M059J (cell line): ENCODE measurements at places on chromosomes 1 and 21.

DNA sequence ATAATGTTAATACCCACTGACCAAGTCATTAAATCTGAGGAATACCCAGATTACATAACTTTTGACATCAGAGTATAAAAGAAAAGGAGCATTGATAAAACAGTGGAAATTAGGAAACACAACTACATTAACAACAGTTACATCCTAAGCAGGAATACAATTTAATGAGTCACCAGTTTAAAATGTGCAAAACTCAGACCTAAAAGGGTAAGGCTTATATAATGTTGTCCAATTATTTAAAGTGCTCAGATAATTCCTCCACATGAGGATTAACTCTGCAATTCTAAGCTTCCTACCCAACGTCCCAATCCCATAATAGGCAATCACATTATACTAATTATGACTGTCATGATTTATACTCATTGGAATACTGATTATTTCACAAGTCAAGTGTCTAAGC is 50.5 kb downstream of the ABL2 start:
- peak; percentile 74 for DNase-seq

GRCh38 chr1:2326524-2326923 is 64.8 kb downstream of the MORN1 start:
- no peak for DNase-seq

GRCh38 chr1:53601031-53601745 is 137.8 kb downstream of the GLIS1 start:
- DNase-seq, result no peak

DNA sequence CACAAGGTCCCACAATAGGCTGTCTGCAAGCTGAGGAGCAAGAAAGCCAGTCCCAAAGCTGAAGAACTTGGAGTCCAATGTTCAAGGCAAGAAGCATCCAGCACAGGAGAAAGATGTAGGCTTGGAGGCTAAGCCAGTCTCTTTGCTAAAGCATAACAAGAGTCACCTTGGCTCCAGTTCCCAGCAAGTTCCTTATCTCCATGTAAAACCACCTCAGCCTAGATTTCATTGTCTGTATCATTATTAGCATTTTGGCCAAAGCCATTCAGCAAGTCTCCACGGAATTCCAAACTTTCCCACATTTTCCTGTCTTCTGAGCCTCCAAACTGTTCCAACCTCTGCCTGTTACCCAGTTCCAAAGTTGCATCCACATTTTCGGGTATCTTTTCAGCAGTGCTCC is 36.9 kb downstream of the PIGM start:
- no peak for DNase-seq

DNA sequence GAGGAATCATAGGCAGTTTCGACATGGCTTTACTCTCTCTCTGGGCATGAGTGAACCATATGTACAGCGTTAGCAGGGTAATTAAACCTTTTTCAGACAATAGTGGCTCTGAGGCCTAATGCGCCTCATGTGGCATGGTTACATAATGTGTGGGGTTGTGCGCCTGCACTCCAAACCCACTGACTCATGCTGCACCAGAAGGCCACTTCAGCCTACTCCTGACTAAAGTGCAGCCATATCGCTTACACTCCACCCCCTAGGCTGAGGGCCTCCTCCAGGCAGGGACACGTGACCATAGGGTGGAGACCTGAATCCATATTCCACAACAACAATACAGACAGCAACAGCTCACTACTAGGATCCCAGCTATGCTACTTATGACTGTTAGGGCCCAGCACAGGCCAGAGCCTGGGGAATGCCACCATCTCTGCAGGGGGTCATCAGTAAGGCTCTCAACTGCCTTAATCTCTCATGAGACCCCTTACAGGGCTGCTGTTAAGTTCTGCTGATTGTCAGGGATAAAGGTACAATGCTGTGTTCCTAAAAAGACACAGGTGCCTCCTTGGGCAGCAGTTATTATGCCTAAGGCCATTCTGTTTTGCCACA is 13.4 kb upstream of the ODF2L start:
- peak; percentile 25 for DNase-seq

DNA sequence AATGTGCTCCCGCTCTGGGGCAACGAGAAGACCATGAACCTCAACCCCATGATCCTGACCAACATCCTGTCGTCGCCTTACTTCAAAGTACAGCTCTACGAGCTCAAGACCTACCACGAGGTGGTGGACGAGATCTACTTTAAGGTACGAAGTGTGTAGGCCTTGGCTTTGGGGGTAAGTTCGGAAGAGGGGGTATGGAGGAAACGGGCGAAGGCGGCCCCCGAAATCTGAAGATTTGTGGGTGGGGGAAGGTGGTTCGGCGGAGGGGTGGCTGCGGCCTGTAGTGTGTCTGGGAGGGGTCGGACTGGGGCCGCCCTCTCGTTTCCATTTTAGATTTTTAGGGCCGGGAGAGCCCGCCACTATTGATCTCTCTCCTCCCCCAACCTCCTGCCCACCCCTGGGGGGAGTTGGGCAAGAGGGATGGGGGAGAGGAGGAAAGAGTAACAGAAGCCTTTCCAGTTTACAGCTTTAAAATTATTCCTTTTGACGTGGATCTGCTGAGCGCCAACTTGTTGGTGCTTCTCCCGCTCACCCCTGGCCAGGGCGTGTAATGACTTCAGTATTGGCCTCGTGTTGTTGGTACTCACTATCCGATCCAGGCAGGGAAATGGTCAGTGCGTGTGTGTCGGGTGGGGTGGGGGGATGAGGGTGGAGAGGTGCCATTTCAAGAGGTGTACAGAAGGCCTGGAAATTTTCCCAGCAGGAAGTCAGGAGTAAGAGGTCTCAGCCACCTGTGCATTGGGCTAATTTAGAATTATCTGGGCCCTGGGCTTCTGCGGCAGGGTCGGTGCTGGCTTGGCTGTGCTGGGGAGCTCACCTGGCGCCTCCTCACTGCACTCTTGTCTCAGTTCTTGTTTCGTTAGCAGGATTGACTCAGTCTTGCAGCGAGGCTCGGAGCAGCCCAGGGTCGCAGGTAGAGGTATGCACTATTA is 880 bp downstream of the PRPF38B start:
- DNase-seq, result peak; percentile 80

GRCh38 chr1:236176337-236177336 is 34.3 kb downstream of the GPR137B start:
- DNase-seq, result peak; percentile 26

DNA sequence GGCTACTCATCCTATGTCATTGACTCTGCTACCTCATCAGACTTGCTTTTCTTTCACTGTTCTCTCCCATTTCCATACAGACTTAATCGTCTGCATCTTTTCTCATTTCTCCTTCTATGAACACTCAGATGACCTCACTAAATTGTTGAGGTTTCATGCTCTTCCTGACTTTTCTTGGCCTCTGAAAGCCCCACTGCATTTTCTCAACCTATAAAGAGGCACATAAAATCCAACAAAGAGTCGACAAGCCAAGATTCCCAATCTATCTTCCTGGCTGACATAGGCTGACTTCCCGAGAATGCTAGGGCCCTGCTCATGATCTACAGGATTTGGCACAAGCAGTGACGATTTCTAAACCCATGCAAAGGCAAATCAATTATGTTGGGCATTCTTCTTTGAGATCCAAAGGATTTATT is 280.8 kb upstream of the DPYD start:
- peak; percentile 74 for DNase-seq

DNA sequence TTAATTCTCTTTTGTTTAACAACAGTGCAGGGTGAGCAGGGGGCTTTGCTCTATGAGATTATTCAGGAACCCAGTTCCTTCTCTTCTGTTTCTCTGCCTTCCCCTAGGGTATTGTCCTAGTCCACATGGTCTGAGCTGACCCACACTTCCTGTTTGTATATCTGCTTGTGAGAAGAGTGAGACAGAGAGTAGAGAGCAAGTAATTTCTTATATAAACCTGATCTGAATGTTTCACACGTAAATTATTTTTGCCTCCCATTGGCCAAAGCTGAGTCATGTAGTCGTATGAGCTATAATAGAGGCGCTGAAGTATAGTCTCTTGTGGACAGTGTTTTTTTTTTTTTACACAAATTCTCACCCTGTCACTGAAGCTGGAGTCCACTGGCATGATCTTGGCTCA is 134.2 kb upstream of the SERTAD4 start:
- DNase-seq, result peak; percentile 86

DNA sequence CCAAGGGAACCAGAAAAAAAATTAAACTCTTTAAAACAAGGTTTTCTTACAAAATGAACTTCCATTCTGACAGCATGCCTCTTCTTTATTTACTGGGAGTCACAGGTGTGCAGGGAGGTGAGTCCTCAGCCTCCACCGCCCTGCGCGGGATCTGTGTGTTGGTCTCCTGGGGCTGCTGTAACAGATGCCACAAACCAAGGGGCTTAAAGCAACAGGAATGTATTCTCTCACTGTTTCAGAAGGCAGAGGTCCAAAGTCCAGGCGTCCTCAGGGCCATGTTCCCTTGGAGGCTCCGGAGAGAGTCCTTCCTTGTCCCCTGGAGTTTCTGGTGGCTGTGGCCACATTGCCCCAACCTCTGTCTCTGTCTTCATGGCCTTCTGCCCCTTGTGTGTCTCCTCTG is 123.6 kb upstream of the C1orf174 start:
- DNase-seq, result no peak

GRCh38 chr1:43933386-43934100 is at the start of gene ARTN:
ARTN (plus strand) TSS chr1:43933801; CDS start chr1:43935657, 1,856 bp downstream.
- DNase-seq, result peak; percentile 66

DNA sequence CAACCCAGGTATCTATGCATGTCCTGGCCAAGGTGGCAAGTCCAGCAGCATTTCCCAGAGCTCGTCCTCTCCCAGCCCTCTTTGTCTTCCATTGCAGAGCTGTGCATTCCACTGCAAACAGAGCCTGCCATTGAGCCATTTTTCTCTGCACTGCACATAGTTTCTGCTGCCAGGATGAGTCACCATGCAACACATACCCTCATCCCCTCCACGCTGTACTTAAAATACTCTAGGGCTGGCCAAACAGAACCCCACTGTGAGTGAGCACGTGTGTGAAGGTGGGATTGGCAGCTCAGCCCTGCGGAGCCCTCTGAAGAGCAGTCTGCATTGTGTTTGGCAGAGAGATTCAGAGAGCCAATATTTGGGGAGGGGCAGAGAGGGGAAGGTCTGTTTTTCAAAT is 3.9 kb upstream of the ATP1B1 start:
- DNase-seq, result peak; percentile 78

GRCh38 chr1:109933856-109934711 is 23.4 kb downstream of the CSF1 start:
- peak; percentile 98 for DNase-seq

GRCh38 chr1:203072911-203073310 is 12.9 kb downstream of the MYOG start:
- DNase-seq, result peak; percentile 18

- no peak for DNase-seq
Measured at GRCh38 chr1:97677702-97678101, 243.1 kb downstream of the DPYD start.

GRCh38 chr1:203287109-203287893 is 18.0 kb upstream of the BTG2 start:
- no peak for DNase-seq

DNA sequence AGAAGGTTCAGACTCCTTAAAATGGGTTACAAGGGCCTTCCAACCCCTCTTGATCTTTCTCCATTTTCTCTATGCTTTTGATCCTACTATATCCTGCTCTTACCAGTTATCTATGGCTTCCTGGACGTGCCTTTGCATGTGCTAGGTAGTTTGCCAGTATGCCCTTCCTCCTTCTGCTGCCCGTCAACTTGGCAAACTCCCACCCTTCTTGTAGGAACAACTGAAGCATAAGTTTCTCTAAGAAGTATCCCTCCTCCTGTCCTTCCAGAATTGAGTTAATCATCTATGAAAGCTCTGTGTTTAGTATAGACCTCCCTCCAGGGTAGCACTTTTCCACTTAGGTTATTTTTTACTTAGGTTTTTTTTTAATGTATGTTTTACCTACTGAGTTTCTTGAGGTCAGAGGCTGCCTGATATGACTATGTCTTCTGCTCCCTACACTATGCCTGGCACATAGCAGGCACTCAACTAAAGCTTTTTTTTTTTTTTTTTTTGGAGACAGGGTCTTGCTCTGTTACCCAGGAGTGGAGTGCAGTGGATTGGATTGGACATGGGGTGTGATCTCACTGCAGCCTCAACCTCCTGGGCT is 10.0 kb upstream of the IGSF3 start:
- no peak for DNase-seq

GRCh38 chr1:42479621-42480020 is 16.5 kb downstream of the CCDC30 start:
- DNase-seq, result peak; percentile 54

DNA sequence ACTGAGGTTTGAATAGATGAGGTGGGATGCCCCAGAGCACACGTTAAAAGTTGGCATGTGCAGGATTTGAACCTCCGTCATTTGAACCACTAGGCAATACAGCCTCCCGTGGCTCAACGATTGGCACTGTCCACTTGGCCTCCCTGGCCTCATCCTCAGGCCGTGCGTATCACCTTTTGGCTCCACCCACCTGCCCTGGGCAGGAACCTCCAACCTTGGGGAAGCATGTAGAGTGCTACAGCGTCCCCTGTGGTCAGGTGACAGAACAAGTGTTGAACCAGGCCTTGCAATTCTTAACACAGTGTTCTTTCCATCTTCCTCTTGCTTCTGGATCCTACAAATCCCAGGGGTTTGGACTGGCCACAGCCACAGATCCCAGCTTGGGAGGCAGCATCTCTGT is 112.6 kb downstream of the PAX7 start:
- no peak for DNase-seq

DNA sequence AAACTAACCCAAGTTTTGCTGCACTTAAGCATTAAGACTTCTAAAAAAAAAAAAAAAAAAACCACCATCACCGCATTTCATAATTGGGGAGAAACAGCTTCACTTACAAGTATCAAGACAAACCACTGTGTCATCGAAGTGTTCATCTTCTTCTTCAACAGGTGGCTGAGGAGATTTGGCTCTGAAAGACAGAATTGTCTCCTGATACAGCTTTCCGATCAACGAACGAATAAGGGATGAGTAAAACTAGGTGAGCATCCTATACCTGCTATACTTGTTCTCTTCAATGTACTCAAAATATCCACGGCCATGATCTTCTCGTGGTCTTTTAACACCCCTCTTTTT is 2.0 kb downstream of the HNRNPU start:
- peak; percentile 15 for DNase-seq

GRCh38 chr1:170316270-170316669 is 170.5 kb downstream of the NTMT2 start:
- no peak for DNase-seq

DNA sequence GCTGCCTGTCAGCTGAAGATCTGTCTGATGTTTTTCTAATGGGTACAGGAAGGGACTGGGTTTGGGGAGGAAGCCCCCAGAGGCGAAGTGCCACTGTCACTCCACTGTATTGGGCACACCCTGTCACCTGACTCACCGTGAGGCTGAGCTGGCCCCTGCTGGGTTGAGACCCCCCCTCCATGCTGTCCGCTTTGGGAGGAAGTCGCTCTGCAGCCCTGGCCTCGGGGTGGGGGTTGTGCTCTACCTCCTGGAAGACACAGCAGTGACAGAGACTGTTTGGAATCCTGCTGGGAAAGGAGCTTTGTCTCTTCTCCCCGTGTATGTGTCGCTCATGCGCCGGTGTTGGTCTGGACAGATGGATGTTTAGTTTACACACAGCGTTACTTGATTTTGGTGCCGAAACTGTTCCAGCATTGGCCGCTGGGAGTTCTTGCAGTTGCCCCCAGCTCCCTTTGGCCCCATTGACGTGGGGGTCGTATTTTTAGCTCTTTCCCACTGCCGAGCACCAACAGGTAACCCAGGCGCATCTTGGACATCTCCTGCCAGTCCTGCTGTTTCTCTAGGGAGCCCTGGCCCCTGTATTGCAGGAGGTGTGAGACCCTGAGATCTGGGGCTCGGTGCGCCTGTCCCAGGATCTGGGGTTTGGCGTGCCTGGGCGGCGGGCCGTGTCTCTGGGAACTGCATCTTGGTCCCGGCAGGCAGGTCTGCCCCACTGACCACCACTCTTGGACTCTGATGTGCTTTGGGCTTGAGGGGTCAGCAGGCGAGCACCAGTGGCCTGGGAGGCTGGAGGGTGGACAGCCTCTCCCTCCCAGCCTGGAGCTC is 30.3 kb downstream of the SLX9 start:
- DNase-seq, result peak; percentile 29

- DNase-seq, result peak; percentile 78
Measured at GRCh38 chr1:33367485-33368405, 46.8 kb upstream of the A3GALT2 start.
